ENCODE measurements at places on chromosomes 16 and 17.

DNA sequence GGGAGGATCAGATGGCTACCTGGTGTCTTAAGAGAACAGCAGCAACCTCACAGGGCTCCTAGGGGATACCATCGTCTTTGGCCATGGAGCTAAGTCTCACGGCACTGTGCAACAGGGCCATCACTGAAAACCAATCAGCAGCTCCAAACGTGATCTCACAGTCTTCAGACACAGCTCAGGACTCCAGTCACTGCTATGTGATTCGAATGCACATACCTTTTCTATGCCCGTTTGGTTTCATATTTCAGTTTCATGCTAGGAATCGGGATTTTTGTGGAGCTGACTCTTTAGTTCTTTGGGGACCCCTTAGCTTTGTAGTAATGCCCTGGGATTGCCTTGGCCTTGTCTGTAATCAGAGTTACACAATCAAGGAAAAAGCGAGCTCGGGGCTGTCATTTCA lies 162.8 kb upstream of the CDH11 start:
- no peak for DNase-seq

DNA sequence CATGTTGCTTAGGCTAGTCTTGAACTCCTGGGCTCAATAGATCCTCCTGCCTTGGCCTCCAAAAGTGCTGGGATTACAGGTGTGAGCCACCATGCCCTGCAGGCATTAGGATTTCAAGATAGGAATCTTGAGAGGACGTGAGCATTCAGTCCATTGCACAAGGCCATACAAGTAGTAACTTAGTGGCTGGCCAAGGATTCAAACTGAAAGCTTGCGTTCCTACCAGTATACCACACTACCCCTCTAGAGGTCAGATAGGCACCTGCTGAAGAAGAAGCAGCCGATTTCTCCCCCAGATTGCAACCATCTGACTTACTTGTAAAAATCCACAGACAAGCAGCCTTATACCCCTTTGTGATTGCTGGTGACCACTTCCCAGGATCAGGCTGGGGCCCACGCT lies 80.9 kb downstream of the CACNG3 start:
- no peak for DNase-seq

DNA sequence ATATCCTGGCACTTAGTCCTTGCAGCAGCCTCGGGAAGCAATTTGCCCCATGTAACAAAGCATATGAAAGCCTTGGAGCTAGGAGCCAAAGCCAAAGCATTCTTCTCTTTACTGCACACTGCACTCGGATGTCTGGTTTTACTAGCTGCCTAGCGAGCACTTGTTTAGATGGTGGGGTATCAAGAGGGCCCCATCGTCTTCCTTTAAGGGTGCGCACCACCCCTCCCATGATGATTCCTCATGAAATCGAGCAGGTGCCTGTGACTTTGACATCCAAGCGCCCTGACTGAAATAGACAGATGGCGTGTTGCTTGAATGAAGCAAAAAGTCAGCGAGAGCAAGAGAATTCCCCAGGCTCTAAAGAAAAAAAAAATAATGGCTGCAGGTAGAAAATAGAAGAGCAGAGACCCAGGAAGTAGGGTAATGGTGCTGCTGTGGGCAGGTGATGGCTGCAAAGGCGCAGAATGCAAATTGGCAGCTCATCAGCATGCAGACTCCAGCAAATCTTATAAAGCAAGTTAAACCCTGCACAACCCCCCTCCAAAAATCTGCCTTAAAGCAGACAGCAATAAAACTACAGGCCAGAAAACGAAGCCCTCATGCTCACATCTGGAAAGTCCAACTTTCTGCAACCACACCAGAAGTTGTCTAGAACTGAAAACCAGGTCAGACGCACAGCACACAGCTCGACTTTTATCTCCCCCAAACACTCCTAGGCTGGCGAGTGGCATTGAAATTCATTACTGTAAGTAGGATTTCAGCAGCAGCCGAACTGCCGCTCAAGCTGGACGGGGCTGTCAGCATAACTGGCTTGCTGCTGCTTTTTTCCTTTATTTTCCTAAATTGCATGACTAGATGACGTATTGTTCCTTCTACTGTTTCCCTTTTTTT lies 384.3 kb downstream of the RBFOX1 start:
- no peak for DNase-seq

DNA sequence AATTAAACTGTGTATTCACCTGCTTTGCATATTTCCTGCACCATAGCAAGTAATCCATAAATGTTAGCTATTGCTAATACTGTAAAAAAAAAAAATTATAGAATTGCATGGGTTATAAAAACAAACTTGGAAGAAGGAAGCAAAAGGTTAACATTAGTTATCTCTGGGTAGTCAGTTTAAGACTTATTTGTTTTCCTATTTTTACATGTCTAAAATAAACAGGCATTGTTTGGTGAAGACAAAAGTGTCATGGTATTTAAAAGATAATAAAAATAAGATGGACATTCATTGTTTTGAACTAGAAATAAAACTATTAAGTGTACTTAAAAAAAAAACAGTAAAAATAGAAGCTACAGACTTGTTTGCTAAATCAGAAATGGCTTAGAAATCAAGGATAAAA lies 313.8 kb downstream of the SOX9 start:
- no peak for DNase-seq

- DNase-seq = no peak
Observed at GRCh38 chr17:67107811-67108775, 63.7 kb downstream of the CACNG1 start.

- no peak for DNase-seq
Observed at GRCh38 chr17:80927791-80928216, 63.8 kb upstream of the CHMP6 start.

DNA sequence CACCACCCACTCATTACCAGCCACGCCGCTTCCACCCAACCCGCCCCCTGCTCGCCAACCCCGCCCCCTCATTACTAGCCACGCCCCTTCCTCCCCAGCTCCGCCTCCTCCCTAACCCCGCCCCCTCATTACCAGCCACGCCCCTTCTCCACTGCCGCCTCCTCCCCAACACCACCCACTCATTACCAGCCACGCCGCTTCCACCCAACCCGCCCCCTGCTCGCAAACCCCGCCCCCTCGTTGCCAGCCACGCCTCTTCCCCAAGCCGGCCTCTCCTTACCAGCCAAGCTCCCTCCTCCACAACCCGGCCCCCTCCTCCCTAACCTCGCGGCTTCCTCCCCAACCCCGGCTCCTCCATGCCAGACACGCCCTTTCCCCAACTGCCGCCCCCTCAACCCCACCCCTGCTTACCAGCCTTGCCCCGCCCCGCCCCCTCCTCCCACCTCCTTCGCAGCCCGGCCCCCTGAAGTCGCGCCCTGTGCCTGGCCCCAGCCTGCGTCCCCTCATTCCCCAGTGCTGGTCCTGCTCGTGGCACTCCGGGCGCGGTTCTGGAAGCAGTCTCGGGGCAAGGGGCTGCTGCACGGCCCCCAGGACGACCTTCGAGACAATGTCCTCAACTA lies 7.3 kb downstream of the SLC22A31 start:
- DNase-seq = peak; percentile 39

DNA sequence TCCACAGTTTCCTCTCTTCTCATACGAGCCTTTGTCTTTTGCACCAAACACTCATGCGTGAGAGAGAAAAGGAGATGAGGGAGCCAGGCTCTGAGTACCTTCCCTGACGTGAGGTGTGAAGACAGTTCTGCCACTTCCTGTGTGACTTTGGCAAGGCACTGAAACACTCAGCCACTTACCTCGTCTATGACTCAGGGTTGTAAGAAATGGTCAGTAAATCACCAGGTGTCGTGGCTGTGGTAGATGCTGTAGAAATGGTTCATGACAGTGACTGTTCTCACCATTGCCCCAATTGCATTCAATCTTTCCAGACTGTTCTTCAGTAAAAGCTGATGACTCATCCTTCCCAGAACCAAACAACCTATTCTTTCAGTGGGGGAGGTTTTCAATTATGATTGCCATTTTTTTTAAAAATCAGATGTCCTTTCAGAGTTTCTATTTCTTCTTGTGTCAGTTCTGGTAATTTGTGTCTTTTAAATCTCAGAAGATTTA lies 49.2 kb upstream of the CBFA2T3 start:
- DNase-seq = peak; percentile 42

DNA sequence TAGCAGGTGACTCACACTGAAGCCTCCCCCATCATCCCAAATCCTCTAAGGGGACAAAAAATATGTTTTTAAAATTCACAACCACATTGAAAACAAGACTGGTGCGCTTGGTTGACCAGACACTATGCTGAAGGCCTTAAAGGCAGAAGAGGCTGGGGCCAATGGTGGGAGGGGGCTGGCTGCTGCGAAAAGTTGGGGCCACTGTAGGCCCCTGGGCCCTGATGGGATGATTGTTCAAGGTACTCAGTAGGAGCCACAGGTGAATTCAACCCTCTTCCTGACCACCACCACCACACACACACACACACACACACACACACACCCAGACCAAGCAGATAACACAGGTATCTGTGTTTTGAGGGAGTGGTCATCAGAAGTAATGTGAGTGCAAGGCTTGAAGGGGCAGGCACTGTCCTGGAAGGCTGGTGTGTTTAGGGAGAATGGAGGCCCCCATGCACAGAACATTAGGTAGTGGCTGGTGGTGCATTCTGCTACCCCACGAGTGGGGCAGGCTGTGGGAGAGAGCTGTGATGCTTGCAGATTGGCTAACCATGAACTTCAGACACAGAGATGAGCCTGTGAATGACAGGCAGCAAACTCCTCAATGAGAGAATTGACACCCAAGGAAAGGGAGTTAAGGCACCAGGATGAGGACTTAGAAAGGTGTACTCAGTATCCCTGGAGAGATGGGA lies 55.0 kb downstream of the NT5M start:
- DNase-seq = no peak

DNA sequence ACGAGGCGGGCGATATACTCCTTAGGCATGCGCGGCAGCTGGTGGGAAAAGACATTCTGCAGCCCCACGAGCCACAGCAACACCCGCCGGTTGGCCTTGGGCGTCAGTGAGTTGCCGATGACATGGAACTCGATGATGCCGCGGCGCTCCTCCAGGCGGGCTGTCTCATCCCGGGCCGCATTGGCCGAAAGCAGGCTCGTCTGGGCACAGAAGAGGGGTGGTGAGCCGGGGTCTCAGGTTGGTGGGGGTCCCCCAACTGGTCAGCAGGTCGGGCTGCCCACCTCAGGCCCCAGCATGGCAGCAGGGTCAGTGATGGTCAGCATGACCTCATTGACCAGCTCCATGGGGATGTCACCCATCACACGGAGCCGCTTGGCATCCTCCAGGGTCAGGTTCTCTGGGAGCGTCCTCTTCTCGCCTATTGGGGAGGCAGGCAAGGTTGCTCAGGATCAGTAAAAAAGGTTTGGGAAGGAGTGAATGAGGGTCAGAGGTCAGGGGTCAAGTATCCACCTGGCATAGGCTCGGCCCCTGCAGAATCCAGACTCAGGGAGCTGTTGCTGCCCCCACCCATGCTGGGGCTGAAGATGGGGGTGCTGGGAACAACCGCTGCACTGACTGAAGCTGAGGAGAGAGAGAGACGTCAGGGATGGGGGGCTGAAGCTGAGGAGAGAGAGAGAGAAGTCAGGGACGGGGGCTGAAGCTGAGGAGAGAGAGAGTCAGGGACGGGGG lies 3.6 kb downstream of the KAT2A start:
- DNase-seq = no peak

GRCh38 chr17:39677542-39678339 lies 9.5 kb downstream of the PNMT start:
- no peak for DNase-seq

DNA sequence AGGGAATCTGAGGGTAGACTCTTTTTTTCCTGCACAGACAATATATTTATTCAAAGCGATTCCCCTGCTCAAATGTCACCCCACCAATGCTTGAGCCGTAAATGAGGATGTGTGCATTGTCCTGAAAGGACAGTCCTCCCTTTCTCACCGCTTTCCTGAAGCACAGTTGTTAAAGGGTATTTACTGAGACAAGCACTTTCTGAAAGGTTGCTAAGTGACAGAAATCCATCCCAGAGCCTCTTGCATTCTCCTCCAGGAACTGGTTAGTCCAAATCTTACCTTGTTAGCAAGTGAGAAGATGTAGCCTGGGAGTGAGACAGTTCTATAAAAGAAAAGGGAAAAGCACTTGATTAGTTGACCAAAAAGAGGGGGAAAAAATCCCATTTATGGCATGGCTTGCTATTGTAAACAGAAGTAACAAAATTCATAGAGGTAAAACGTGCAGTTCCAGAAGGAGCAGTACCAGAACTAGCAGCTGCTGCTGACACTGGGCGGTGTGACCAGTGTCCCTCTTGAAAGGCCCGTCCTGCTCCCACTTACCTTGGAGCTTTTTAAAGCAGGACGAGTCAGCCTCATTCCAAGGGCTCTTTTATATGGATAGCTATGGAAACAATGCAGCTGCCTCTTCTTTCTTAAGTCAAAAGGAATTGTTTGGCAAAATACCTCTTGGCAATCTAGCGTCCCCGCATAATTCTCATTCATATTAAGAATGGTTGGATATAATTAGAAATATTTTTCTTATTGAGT lies at the start of gene MYH2:
Gene MYH2 (minus strand): TSS at position 563 of the 747 bp plus-strand sequence. CDS start 1,738 bp downstream, outside the sequence.
- no peak for DNase-seq

- no peak for DNase-seq
Observed at GRCh38 chr16:69855592-69855991, 93.5 kb downstream of the WWP2 start.

GRCh38 chr16:87052506-87052905 lies 264.7 kb downstream of the C16orf95 start:
- DNase-seq = no peak

DNA sequence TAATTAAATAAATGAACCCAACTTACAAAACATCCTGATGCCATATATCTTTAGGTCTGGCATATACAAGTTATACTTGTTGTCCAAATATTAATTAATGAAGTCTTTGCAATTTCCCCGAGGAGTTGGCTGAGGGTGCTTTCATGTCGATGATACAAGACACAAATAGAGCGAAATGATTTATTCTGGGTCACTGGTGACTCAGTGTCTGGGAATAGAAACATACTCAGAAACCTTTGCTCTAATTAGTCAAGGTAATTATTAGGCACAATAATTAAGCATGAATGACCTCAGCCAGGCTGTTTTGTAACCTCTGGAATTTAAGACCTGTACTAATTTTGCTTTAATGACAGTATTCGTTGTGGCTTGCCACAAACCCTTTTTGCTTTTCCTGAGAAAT lies 37.0 kb upstream of the HAPSTR1 start:
- DNase-seq = no peak

DNA sequence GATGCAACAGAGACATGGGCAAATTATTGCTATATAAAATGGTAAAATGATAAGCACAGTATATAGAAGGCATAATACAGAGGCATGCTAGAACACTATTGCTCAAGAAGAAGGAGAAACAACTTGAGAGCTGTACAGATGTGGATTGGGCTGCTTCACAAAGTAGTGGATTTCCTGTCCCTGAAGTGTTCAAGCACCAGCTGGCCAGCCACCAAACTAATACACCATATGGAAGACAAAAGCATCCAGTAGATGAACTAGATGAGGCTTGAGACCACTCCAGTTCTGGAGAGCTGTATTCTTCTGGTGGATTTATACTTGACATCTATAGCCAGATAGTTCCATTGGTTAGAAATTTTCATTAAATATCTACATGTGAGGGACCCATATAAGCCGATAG lies 134.1 kb upstream of the GNAO1 start:
- no peak for DNase-seq

DNA sequence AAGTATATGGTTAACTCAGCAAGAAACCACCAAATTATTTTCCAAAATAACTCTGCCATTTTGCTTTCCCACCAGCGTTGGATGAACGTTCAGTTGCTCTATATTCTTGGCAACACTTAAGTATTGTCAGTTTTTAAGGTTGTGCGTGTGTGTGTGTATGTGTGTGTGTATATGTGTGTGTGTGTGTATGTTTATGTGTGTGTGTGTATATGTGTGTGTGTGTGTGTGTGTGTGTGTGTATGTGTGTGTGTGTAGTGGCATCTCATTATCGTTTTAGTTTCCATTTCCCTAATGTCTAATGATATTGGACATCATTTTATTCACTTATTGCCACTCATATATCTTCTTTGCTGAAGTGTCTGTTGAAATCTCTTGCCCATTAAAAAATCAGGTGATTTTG lies 11.2 kb upstream of the SMTNL2 start:
- DNase-seq = no peak

Measured in activated CD4-positive, alpha-beta T cell treated with anti-CD3 and anti-CD28 coated beads, Interleukin-2, amount 50 U/mL, for 48 hours (primary cell).